ENCODE measurements at places on chromosomes 4 and X.

DNA sequence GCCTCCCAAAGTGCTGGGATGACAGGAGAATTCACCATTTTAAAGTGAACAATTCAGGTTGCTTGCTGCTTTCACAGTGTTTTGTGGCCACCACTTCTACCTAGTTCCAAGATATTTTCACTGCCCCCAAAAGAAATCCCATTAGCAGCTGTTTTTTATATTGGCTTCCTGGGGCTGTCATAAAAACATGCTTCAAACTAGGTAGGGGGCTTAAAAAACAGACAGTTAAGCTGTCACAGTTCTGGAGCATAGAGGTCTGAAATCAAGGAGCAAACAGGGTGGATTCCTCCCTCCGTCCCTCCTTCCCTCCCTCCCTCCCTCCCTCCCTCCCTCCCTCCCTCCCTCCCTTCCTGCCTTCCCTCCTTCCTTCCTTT is 3.0 kb upstream of the XG start:
- DNase-seq = no peak

GRCh38 chrX:44082829-44083228 is 109.6 kb upstream of the NDP start:
- DNase-seq = no peak

DNA sequence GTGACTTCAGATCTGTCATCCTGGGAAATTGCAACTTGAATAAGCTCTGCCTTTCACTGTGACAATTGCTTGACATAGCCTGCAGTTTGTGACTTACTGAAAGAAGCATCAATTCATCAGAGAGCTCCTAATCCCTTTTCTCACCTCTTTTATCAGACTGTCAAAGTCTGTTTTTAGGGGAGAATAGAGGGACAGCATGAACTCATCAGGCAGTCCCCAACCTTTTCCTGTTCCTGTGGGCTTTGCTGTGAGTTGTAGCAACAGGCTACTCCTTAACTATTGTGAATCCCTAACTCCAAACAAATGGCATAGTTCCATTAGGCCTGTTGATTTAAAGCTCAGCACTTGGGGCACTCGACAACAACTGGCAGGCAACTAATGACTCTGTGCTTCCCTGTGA is 64.9 kb downstream of the DOCK11 start:
- DNase-seq = no peak

- DNase-seq = no peak
These were observed 14.3 kb upstream of the TDO2 start for GRCh38 chr4:155889031-155889793.

DNA sequence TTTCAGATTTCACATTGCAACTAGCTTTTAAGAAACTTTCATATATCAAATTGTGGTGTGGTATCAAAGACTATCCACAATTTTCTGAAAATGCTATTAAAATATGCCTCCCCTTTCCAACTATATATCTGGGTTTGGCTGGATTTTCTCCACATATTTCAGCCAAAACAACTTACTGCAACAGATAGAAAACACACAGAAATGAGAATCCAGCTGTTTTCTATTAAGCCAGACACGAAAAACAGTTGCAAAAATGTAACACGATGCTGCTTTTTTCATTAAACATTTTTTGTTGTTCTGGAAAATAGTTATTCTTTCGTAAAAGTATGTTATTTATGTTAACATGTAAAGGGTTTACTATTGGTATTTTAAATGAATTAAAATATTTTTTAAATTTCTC is 33.1 kb downstream of the DCTD start:
- no peak for DNase-seq

DNA sequence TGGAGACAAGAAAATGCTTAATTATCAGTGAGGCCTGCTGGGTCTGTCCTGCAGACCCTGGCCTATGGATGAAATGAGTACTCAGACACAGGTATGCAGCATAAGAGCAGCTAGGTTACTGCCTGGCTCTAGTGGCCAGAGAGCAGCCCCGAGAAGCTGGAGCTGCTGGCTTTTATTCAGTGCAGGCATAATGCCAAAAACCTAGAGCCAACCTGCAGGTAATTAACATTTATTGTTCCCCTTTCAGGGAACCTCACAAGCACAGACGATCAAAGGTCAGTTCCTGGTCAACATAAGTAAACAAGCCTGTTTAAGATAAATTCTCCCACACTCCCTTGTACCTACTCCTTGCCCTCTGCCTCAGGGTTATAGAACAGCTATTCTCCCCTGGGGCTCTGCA is 13.3 kb downstream of the IDS start:
- no peak for DNase-seq

- DNase-seq = no peak
These were observed 330.1 kb upstream of the VCX start for GRCh38 chrX:7512845-7513244.

DNA sequence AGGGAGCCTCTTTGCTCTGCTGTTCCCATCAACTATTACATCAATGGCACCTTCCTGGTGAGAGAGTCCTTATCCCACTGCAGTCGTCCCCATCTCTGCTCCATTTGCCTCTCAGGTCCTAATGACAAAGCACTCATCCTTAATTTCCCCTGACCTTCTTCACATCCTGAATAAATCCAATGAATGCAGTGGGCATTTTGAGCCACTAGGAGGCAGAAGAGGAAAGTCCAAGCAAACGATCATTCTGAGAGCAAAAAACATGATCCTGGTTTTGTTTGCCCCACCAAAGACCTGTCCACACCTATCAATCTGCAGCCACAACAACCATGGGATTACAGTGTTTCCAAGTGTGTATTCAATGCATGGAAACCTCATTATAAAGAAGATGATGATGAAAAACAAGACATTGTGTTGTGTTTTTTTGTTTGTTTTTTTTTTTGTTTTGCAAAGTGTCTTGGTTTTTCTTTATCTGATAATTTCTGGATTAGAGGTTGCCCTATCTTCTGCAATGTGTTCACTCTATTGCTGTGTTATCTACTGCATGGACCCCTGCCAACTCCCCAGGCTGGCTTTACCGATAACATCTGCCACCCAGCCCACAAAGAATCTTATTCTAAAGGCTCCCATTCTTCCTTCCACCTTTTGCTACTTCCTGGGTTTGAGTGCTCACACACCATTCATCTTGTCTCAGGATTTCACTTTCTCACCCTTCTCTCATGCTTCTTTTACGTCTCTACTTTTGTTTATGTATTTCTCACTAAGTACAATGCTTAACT is 207.2 kb downstream of the NLGN4X start:
- DNase-seq = no peak

- no peak for DNase-seq
These were observed 26.0 kb upstream of the SETD7 start for GRCh38 chr4:139582044-139582443.

GRCh38 chrX:4150259-4150658 is 436.8 kb upstream of the PRKX start:
- DNase-seq = no peak

GRCh38 chr4:8069102-8069752 is 89.4 kb downstream of the ABLIM2 start:
- DNase-seq = no peak

DNA sequence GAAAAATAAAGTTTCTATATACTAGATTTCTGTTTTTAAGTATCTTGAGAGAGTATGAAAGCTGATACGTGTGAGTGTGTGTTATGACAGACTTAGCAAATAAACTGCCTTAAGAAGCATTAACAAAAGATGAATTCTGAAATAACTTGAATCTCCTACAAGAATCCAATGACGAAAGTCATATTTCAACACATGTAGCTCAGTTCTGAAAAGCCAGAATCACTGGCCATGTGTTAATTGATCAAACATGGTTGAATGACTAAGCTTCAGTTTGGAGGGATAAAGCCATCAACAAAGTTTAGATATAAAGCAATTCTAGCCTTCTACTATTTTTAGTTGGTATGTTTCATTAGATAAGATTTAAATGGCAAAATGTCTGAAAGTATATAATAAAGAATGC is 88.5 kb upstream of the ETNPPL start:
- no peak for DNase-seq
